ENCODE measurements at places on chromosomes 6 and 20. TPM values are rescaled to one million over a fixed set of nuclear protein-coding genes. Genes with fewer than 3 reads are reported as not detected.

DNA sequence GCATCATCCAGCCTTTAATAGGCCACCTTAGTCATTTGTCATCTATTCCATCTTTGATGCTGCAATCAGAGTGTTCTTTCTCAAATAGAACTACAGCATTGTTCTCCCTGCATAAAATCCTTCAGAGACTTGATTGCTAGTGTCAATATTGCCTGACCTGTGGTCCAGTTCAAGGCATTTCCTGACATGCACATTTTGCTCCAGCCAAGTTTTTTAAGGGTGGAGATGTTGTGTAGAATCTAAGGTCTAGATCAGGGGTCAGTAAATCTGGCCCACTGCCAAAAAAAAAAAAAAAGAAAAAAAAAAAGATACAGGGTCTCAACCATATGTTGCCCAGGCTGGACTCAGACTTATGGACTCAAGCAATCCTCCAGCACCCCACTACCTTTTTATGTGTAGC, 354.4 kb downstream of the FRK start:
- DNase-seq, result no peak

- DNase-seq, result no peak
Measured at GRCh38 chr6:86857783-86858182, 79.5 kb upstream of the HTR1E start.

- DNase-seq, result no peak
Measured at GRCh38 chr20:44125332-44126127, 61.5 kb downstream of the JPH2 start.

DNA sequence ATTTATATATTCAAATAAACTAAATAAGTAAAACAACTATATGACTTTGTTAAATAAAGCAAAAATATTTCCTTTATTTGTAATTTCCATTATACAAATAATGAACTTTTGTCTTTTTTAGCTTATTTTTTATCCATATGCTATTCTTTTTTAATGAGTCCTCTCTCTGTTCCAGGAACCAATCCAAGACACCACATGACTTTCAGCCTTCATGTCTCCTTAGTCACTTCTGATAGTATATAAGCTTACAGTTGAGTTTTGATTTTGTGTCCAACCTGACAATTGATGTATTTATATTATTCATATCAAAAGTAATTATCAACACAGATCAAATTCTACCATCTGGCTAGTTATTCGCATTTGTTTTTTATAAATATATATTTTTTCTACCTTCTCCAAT, 582.3 kb upstream of the GJE1 start:
- DNase-seq, result no peak

- DNase-seq, result no peak
Measured at GRCh38 chr6:1477432-1478090, 88.2 kb downstream of the FOXF2 start.

GRCh38 chr6:290111-290922, 2.0 kb upstream of the DUSP22 start:
- DNase-seq, result no peak

TSBP1 gene
- not detected for total RNA-seq

COL9A3 gene
- total RNA-seq, result 6.1 TPM

SYCP2 gene
- 1.7 TPM for total RNA-seq

TCEA2 gene
- 21.7 TPM for total RNA-seq

SLC22A7 gene
- total RNA-seq, result not detected

All from Daoy (cell line).